ENCODE measurements at places on chromosomes 1 and 21.
A peak's percentile ranks its signal among the peaks of the same experiment; 100 is the strongest.

DNA sequence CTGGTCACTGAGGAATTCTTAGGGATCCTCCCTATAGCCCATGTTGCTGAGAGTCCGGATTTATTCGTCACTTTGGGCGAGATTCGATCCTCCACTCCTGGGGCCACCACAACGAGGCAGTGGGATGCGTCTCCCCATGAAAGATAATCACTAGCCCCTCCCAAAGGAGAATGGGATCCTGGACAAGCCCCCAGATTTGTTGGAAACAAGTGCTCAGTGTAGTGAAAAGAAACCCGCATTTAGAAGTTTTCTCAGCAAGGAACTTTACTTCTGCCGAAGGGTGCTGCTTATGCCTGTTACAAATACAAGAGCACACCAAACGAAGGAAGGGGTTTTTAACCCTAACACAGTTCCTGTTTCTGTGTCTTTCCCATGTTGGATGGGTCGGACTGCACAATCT is 83.3 kb downstream of the ZFYVE9 start:
- DNase-seq, result no peak

DNA sequence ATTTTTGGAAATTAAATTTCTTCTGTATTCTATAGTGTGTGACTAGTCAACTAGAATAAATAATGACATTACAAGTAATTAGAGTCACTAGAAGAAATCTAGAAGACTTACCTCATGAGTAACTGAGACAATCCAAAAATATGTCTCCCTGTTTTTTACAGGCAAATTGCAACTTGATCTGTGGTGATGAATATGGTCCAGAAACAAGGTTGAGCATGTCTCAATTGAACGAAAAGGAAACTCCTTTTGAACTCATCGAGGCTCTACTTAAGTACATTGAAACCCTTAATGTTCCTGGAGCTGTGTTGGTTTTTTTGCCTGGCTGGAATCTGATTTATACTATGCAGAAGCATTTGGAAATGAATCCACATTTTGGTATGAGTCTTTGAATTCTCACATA is 36.7 kb downstream of the DHX9 start:
- no peak for DNase-seq

- no peak for DNase-seq
These were observed 39.2 kb downstream of the CAMK2N1 start for GRCh38 chr1:20446796-20447195.

DNA sequence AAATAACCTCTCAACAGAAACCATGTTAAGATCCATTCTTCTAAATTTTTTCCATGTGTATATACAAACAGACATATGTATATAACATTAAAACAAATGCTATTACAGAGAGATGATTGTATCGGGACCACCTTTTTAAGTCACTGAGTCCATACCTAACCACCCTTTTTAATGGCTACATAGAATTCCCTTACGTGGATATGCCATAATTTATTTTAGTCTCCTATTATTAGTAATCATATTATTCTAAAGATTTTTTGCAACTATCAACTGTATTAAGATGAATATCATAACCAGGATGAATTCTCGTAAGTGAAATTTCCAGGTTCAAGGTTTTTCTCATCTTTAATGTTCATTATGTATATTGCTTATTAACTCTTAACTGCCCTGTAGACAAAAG is 259.7 kb downstream of the HHAT start:
- no peak for DNase-seq

GRCh38 chr1:201456499-201457309 is 12.3 kb downstream of the PHLDA3 start:
- DNase-seq, result no peak

- DNase-seq, result peak; percentile 68
These were observed 6.7 kb upstream of the FAM167B start for GRCh38 chr1:32240140-32240951.

DNA sequence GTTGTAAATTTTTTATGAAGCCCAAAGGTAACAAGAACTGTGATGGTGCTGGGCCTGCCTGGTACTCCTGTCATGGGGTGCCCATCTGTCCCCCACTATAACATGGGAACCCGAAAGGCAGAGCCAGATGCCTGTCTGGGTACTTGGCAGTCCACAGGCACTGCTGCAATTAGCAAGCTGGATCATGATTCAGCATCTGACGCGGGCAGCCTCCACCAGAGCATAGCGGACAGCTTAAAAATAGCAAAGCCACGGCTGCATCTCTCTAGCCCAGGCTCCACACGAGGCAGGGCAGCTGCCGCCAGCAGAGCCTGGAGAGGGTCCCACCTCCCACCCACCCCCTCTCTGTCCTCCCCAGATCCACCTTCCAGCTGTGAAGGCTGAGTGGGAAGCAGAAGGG is 22.9 kb downstream of the SUSD4 start:
- DNase-seq, result no peak

GRCh38 chr1:218351391-218352074 is 6.4 kb downstream of the TGFB2 start:
- DNase-seq, result peak; percentile 32

GRCh38 chr1:180805316-180805715 is 107.4 kb upstream of the KIAA1614 start:
- DNase-seq, result no peak

- DNase-seq, result no peak
These were observed 3.3 kb upstream of the C2CD2 start for GRCh38 chr21:41956926-41957729.

DNA sequence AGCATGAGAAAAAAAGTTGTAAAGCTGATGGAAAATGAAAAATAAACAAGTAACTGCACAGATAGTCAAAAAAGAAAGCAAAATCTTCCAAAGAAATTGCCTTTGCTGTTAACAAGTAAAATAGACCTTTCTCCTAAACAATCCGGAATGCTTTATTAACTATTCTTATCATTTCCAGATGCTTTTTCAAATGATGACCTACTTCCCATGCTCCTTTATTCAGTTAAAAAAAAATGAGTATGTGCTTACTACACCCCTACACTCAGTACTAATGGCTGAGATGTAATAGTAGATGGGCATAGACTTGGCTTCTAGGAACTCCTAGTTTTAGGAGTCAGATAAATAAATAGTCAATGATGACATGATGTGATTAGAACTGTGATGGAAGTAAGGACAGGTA is 108.5 kb downstream of the NIBAN1 start:
- no peak for DNase-seq

- no peak for DNase-seq
These were observed 38.5 kb upstream of the LDLRAP1 start for GRCh38 chr1:25504706-25505595.

GRCh38 chr1:221725735-221726672 is 15.9 kb downstream of the DUSP10 start:
- no peak for DNase-seq

- no peak for DNase-seq
These were observed 70.7 kb upstream of the CAMK1G start for GRCh38 chr1:209512821-209513220.

GRCh38 chr1:50697440-50698421 is 262.3 kb downstream of the FAF1 start:
- DNase-seq, result no peak

DNA sequence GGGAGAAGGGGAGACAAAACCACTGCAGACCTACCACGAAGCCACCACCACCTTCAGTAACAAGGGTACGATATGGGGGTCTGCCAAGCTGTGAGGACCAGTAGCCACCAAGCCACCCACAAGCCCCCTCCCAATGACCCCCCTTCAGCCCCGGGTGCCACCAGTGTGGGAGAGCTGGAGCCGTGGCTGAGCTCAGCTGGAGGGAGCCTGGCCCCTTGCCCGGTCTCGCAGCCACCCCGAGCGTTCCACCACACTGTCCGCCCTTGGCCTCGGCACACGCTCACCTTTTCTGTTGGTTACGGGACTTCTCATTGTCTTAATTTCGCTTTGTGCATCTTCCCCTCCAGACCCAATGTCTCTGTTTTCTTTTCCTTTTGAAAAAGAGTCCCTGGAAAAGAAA is 26.4 kb upstream of the CNTN2 start:
- no peak for DNase-seq

DNA sequence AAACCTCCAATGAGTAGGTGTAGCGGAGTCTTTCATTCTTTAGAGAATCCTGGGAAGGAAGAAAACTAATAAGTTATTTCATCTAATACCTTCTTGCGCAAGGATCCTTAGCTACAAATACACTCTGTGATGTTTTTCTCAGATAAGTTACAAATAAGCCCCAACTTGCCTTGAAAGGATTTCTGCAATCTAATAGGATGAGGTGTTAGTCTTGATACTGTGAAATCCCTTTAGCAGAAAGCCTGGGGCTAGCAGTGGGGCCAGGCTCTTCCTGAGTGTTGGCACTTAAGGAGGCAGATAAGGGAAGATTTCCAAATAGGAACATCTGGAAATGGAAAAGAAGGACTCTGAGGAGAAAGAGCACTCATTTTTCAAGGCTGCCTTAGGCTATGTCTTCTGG is 168.0 kb upstream of the DAB1 start:
- no peak for DNase-seq

DNA sequence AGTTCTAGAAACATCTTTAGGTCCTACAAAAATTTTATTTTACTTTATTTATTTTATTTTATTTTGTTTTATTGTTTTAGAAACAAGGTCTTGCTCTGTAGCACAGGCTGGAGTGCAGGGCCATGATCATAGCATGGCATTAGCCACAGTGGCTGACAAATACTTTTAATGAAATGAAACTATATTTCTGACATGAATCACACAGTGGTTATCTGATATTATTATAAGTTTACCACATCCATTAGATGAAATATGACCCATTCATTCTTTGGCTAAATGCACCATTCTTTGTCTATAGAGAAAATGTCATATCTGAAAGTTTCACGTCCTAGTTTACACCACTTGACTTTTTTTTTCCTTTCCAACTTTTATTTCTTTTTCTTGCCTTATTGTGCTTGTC is 613.4 kb upstream of the ADAMTS5 start:
- no peak for DNase-seq
